Hippocampal formation (tissue), 2 donors: ENCODE measurements at places on chromosomes 1 and 21.
A peak's percentile ranks its signal among the peaks of the same experiment; 100 is the strongest.

DNA sequence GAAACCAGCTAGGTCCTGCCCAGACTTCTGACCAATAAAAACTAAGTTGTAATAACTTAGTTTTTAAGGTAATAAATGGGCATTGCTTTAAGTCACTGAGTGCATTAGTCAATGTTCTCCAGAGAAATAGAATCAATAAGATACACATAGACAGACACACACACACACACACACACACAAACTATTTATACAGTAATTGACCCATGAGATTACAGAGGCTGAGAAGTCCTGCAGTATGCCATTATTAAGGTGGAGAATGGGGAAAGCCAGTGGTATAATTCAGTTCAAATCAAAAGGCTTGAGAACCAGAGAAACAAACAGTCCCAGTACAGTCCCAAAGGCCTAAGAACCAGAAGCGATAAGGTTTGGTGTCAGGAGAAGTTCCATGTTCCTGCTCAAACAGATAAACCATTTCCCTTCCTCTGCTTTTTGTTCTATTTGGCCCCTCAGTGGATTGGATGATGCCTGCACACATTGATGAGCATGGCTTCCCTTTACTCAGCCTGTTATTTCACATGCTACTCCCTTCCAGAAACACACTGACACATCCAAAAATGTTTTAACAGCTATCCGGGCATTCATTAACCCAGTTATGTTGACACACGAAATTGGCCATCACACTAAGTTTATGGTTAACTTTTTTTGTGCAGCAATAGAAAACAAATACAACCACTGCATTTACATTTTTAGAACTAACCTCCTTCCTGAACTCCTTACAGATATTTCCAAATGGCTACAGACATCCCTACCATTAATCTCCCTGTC is 828.2 kb upstream of the NCAM2 start:
- no peak for DNase-seq

DNA sequence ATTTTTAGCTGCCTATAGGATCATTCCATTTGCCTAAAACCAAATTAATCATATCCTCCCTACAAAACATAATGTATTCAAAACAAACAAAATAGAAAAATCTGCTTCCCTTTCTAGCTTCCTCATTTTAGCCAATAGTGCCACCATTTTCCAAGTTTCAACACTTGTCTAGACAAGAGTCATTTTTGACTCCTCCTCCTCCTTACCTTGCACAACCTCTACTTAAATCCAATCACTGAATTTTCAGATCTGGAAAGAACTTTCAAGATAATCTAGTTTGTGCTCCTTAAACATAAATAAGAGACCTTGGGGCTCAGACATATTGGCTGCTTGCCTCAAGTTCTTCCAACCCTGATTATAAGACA is 7.4 kb downstream of the STX6 start:
- no peak for DNase-seq

DNA sequence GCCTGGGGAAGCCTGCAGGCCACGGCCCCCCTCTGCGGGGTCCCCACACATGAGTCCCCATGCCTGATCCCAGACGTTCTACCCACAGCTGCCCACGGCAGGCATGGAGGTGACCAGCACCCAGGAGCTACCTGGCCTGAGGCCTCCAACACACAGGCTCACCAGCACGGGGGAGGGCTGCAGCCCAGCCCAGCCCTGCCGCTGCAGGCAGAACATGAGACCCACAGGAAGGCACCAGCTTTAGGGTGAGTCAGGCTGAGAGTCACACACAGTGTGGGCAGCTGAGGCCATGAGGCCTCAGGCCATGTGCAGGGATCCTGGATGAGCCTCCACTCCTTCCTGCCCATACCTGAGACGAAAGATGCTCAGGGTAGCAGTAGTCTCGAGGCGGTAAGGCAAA is 121.1 kb downstream of the PSMG1 start:
- DNase-seq: no peak

DNA sequence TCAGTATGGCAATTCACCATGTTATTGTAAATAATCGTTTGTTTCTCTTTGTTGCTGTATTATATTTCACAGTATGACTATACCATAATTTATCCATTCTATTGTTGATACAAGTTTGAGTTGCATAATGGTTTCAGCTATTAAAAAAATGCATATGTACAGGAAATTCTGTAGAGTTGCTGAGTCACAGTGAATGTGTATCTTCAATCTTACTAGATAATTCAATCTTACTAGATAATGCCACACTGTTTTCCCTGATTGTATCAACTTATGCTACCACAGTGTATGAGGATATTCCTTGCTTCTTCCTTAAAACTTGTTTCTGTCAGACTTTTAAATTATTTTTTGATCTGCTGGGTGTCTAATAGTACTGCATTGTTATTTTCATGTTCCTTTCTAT is 3.5 kb upstream of the COA6 start:
- no peak for DNase-seq

- DNase-seq: no peak
Measured at GRCh38 chr1:54976747-54977146, 3.7 kb upstream of the TMEM61 start.

- DNase-seq: no peak
Measured at GRCh38 chr21:36948686-36949085, 17.8 kb downstream of the HLCS start.

DNA sequence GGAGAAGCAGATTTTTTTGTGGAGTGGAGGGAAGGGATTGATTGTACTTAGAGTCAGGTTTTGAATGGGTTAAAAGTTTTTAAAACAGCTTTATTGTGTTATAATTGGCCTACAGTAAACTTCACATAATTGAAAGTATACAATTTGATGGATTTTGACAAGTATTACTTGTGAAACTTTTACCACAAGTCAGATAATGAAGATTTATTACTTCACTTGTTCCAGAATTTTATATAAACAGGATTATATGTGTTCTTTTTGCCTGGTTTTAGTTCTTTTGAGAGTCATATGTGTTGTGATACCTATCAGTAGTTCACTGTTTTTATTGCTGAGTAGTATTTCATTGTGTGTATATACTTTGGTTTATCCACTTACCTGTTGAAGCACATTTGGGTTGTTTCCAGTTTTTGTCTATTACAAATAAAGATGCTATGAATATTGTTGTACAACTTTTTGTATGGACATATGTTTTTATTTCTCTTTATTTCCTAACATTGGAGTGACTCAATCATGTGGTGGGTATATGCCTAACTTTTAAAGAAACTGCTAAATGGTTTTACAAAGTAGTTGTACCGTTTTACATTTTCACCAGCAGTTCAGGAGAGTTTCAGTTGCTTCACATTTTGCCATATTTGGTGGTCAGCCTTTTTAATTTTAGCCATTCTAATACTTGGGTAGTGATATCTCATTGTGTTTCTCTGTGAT is 71.0 kb downstream of the DYRK1A start:
- no peak for DNase-seq

GRCh38 chr1:217747156-217747769 is 116.1 kb downstream of the SPATA17 start:
- peak; percentile 29 for DNase-seq

GRCh38 chr21:14836950-14837349 is 227.8 kb downstream of the NRIP1 start:
- no peak for DNase-seq

DNA sequence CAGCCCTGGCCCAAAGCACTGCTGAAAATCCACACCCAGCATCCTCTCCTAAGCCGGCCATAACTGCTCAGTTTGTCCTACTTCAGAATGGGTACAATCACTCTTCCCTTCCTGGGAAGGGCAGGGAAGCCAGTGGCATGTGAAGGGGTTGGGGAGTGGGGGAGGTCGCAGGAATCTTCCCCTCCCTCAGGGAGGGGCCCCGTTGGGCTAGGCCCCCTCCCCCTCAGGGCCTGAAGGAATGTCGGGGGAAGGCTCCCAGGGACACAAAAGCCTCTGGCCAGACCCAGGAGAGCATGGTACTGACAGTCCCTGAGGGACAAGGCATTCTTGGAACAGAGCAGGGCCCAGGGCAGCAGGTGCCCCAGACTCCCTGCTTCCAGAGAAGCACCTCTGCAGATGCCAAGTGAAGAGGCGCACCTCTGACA is 1.2 kb downstream of the ELOVL1 start:
- no peak for DNase-seq

DNA sequence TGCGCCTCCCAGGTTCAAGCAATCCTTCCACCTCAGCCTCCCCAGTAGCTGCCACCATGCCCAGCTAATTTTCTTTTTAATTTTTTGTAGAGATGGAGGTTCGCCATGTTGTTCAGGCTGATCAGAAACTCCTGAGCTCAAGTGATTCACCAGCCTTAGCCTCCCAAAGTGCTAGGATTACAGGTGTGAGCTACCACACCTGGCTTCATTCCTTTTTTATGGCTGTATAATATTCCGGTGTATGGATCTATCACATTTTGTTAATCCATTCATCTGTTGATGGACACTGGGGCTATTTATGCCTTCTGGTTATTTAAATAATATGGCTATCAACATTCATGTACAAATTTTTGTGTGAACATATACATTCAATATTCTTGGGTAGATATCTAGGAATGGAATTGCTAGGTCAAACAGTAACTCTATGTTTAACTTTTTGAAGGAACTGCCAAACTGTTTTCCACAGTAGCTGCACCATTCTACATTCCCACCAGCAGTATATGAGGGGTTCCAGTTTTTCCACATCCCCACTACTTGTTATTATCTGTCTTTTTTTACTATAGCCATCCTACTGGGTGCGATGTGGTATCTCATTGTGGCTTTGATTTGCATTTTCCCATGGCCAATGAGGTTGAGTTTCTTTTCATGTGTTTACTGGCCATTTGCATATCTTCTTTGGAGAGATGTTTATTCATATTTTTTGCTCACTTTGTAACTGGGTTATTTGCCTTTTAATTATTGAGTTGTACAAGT is 11.0 kb downstream of the SLC27A3 start:
- DNase-seq: no peak

DNA sequence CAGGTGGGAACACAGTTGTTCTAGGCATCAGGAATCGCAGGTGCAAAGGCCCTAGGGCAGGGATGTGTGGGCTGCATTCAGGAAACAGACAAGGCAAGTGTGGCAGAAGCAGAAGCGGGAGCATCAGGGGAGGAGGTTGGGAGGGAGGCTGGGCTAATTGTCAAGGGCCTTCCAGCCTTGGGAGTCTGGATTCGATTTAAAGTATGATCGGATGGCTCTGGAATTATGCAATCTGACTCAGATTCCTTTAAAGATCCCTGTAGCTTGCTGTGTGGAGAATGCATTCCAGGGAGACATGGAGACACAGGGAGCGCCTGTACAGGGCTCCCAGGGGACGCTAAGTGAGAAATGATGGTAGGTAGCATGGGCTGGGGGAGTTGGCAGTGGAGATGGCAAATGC is 86.5 kb downstream of the LACTBL1 start:
- DNase-seq: no peak
